ENCODE measurements at places on chromosomes 2 and 18. TPM values are rescaled to one million over a fixed set of nuclear protein-coding genes. Genes with fewer than 3 reads are reported as not detected.

The INPP5D gene
- 128 TPM for total RNA-seq

The POTEF gene
- total RNA-seq: not detected

The POTEI gene
- total RNA-seq: not detected

The WNT6 gene
- not detected for total RNA-seq

The IL1B gene
- total RNA-seq: not detected
